ENCODE measurements at places on chromosomes 3 and 15.
A peak's percentile ranks its signal among the peaks of the same experiment; 100 is the strongest.

GRCh38 chr3:26840272-26840870 lies 217.8 kb downstream of the LRRC3B start:
- H3K4me3 ChIP-seq = no peak overlapping the region
- no peak overlapping the region for H3K27ac ChIP-seq
- H3K27me3 ChIP-seq = no peaks in the 10 kb centered on the region

GRCh38 chr3:128500556-128500955 lies 7.6 kb upstream of the GATA2 start:
- H3K4me1 ChIP-seq = peaks cover 20% of the 10 kb centered on the region
- H3K27ac ChIP-seq = no peak overlapping the region
- H3K4me3 ChIP-seq = no peak overlapping the region
- peaks cover 95% of the 10 kb centered on the region for H3K27me3 ChIP-seq
- no peaks in the 10 kb centered on the region for H3K36me3 ChIP-seq

DNA sequence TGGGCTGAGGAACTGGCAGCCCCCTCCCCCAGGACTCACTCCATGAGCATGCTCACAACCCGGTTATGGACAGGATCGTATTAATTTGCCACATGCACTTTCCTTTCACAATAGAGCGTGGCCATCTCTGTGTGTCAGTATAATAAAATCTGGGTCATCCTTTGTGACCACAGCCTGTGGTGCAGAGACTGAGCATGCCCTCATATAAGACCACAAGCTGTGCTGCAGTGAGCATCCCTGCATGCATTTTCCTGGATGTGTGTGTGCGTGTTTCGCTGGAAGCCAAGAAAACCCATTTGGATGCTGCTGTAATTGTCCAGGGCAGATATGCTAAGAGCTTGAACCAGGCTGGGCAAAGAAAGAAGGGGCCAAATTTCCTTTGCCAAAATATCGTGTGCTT lies 39.7 kb downstream of the CYP11A1 start:
- H3K4me1 ChIP-seq = no peaks in the 10 kb centered on the region
- H3K36me3 ChIP-seq = no peaks in the 10 kb centered on the region
- H3K4me3 ChIP-seq = no peak overlapping the region
- no peaks in the 10 kb centered on the region for H3K27me3 ChIP-seq
- DNase-seq = no peak

DNA sequence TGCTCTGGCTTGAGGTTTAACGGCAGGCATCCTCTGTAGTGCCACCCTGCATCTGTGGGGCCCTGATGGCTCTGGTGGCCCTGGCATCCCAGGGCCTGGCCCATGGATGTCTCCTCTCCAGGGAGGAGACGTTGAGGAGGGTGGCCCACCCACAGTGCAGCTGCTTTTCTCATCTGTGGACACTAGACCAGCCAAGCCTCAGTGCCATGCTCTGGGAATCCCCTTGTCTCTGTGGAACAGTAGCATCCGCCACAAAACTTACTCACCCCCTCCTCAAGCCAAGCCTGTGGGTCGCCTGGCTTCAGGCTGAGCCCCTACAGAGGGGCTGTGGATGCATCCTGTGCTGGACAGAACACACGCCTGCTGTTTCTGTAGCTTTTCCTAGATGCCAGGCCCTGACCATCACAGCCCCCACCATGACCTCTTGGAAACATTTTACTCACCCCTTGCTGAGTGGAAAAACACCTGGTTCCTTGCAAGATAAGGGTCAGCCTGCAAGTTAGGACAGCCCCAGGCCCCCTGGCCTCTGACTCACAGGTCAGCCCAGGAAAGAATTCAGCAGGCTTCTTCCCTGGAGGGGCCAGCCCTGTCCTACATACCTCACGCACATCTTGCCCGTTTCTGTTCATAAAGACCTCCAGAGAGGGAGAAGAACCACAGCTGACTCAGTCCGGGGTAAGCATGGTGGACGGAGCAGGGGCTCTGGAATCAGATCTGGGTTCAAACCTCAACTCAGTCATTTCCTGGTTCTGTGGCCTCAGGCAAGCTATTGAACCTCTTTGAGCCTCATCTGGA lies 19.0 kb downstream of the PAK6 start:
- H3K27ac ChIP-seq = no peak overlapping the region
- H3K36me3 ChIP-seq = no peaks in the 10 kb centered on the region
- DNase-seq = no peak
- H3K4me1 ChIP-seq = peaks cover 9% of the 10 kb centered on the region

DNA sequence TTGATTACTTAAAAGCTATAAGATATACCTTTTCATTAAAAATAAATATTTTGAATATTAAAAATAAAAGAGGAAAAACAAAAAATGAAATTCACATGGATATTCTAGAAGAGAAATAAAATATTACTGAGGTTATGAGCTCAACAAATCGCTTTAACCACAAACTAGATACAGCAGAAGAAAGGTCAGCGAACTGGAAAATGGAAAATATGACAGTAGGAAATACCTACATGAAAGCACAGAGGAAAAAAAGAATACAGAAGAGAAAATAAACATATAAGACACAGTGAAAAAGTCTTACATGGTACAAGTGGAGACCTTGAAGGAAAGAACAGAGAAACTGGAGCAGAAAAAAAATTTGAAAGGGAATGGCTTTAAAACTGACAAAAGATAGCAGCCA lies 33.2 kb downstream of the SCAPER start:
- H3K4me3 ChIP-seq = no peak overlapping the region
- H3K4me1 ChIP-seq = no peaks in the 10 kb centered on the region
- no peak overlapping the region for H3K27ac ChIP-seq
- no peaks in the 10 kb centered on the region for H3K27me3 ChIP-seq
- H3K36me3 ChIP-seq = peaks cover 22% of the 10 kb centered on the region
- no peak for DNase-seq

DNA sequence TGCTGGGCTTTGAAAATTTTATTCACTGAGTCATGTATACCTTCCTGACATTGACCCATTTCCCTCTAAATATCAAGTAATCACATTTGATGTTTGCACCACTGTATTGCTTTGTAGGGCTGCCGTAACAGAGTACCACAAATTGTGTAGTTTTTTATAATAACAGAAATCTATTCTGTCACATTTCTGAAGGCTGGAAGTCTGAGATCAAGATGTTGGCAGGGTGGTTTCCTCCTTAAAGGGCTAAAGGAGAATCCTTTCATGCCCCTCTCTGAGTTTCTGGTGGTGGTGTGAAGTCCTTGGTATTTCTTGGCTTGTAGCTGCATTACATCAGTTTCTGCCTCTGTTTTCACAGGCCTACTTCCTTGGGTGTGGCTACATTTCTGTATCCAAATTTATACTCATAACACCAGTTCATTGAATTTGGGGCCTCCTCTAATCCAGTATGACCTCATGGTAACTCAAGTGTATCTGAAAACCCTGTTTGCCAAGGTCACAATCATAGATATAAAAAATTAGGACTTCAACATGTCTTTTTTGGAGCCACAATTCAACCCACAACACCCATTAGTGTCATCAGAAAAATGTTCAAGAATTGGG lies 29.1 kb upstream of the ST6GAL1 start:
- H3K27me3 ChIP-seq = no peaks in the 10 kb centered on the region
- DNase-seq = no peak
- no peak overlapping the region for H3K27ac ChIP-seq
- H3K4me1 ChIP-seq = no peaks in the 10 kb centered on the region
- H3K4me3 ChIP-seq = no peak overlapping the region

- H3K4me1 ChIP-seq = peaks cover 22% of the 10 kb centered on the region
- no peak overlapping the region for H3K27ac ChIP-seq
- peak; percentile 95 for DNase-seq
- H3K27me3 ChIP-seq = no peaks in the 10 kb centered on the region
- H3K36me3 ChIP-seq = no peaks in the 10 kb centered on the region
- H3K4me3 ChIP-seq = no peak overlapping the region
These were observed 107.1 kb upstream of the FHIT start for GRCh38 chr3:61358364-61358763.

DNA sequence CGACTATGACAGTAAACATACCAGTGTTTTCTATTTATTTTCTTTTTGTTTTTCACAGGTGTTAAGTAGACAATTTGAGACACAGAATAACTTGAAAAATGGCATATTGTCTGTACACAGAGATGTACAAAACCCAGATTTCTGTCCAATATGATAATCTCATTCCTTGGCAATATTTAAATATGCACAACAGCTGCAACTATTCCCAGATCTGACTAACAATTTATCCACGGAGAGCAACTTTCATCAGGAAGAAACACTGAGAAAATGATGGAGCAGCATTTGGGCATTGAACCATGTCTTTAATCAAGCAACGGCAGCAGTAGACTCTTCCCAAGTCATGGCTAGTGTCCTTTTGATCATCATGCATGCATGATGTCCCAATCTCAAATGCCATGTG lies 452.6 kb downstream of the ZPLD1 start:
- H3K4me1 ChIP-seq = no peaks in the 10 kb centered on the region
- H3K36me3 ChIP-seq = no peaks in the 10 kb centered on the region
- no peak overlapping the region for H3K27ac ChIP-seq
- H3K4me3 ChIP-seq = no peak overlapping the region
- DNase-seq = no peak

GRCh38 chr3:124599147-124599765 lies 131.0 kb upstream of the UMPS start:
- no peak overlapping the region for H3K27ac ChIP-seq
- no peak for DNase-seq
- H3K4me3 ChIP-seq = no peak overlapping the region
- no peaks in the 10 kb centered on the region for H3K27me3 ChIP-seq

DNA sequence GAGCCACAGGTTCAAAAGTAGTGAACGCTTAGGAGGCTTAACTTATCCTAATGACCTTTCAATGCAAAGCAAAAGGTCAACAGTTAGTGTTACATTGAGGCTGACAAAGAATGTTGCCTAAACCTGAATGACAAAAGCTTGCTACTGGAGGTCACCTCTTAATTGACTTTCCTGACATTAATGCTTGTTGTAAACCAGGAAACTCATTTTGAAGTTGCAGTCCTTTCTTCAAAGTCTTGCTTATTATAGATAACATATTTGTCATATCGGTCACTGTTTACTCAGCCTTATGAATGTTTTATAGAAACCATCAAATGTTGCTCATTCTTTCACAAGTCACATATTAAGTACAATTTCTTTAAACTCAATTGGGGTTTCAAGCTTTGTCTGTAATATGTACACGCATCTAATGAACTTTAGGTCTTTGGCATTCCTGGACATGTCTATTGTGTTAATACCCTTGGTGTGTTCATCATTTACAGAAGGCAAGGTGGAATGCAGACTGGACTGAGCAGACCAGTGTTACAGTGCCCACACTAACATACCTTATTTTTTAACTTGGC lies 488.2 kb upstream of the NECTIN3 start:
- no peak overlapping the region for H3K4me3 ChIP-seq
- no peak for DNase-seq
- no peaks in the 10 kb centered on the region for H3K4me1 ChIP-seq
- no peaks in the 10 kb centered on the region for H3K27me3 ChIP-seq
- H3K36me3 ChIP-seq = no peaks in the 10 kb centered on the region
- no peak overlapping the region for H3K27ac ChIP-seq

GRCh38 chr3:191593486-191593885 lies 132.5 kb downstream of the PYDC2 start:
- no peaks in the 10 kb centered on the region for H3K36me3 ChIP-seq
- no peak for DNase-seq
- H3K4me1 ChIP-seq = no peaks in the 10 kb centered on the region
- H3K4me3 ChIP-seq = no peak overlapping the region

- no peaks in the 10 kb centered on the region for H3K27me3 ChIP-seq
- DNase-seq = no peak
- H3K27ac ChIP-seq = no peak overlapping the region
These were observed 160.1 kb upstream of the SATB1 start for GRCh38 chr3:18585004-18585968.

DNA sequence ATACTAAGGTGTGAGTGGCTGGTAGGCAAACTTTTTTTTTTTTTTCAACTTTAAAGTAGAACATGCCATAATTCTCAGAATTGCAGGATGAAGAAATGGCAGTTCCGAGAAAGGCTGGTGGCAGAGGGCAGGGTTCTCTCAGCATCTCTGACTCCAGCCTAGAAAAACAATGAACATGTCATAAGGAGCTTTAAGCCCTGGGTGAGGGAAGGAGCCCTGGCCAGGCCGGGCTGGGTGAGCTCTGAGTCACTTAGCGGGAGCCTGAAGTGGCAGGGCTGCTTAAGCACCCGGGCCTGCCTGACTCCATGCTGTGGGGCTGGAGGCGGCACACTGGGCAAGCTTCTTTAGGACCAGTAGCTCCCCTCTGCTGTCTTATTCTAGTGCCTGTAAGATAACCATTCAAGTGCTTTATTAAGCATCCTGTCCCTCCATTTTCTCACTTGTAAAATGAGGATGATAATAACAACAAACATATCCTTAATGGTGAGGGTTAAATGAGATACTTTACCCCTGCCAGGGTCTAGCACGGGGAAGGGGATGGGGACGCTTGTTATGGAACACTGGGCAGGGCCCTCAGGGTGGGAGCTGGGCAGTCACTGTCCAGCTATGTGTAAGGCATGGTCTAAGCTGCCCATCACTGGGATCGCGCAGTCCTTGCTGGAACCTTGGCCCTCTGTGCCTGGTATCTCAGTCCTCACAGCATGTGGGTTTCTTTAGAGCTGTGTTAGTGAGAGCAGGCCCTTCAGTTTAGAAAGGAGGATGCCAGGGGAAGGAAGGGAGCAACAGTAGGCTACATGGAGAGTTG lies 18.4 kb downstream of the SMAD6 start:
- H3K4me1 ChIP-seq = peaks cover 19% of the 10 kb centered on the region
- DNase-seq = no peak
- H3K27me3 ChIP-seq = no peaks in the 10 kb centered on the region
- H3K36me3 ChIP-seq = peaks cover 23% of the 10 kb centered on the region
- H3K27ac ChIP-seq = no peak overlapping the region

DNA sequence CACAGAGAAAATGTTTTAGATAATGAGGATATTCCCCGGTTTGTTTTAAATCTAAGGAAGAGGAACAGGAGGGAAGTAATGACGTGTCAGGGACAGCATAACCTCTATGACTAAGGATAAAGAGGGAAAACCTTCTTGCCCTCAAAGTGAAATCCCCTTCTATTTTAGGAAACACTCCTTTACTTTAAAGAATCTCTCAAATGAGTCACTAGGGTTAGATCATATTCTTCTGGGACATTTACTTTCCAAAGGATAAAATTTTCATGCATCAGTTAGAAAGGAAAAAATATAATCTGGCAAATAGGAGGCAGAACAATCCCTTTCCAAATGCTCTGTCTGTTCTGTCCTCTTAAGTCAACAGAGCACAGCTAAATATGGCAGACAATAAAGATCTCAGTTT lies 43.2 kb upstream of the UBE2E2 start:
- H3K4me3 ChIP-seq = no peak overlapping the region
- H3K27me3 ChIP-seq = no peaks in the 10 kb centered on the region
- H3K4me1 ChIP-seq = peaks cover 11% of the 10 kb centered on the region
- H3K36me3 ChIP-seq = no peaks in the 10 kb centered on the region

All from esophagus muscularis mucosa (tissue), 4 donors.